Fibroblast of skin of left quadriceps (primary cell): ENCODE measurements at places on chromosomes 2 and 18.

GRCh38 chr2:197969391-197969893, 165.0 kb downstream of the PLCL1 start:
- DNase-seq, result peak; percentile 80

DNA sequence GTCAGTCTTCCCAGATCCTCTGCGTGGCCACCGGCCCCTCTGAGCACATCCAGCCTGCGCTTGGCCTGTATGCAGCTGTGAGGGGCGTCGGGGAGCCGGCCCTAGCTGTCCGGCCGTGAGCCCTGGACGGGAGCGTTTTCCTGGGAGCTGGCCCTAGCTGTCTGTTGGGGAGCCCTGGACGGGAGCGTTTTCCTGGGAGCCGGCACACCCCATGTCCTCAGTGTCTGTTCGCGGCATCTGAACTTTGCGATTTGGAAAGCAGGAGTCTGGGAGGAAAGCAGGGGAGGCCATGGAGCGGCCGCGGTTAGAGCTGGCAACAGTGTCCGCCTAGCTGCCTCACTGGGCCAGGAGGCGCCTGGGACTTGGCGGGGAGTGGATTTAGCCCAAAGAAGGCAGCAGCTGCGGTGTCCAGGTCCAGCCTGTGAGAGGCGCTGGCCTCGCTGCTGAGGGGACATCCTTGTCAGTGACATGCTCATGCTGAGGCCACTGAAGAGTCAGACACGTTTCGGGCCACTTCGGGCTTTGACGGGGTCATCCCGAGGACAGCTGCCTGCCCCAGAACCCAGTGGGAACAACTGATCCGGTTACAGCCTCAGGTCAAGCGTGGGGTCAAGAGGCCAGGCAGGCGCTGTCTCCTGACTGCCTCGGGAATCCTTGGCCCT, 75.8 kb downstream of the KCNG2 start:
- no peak for DNase-seq

DNA sequence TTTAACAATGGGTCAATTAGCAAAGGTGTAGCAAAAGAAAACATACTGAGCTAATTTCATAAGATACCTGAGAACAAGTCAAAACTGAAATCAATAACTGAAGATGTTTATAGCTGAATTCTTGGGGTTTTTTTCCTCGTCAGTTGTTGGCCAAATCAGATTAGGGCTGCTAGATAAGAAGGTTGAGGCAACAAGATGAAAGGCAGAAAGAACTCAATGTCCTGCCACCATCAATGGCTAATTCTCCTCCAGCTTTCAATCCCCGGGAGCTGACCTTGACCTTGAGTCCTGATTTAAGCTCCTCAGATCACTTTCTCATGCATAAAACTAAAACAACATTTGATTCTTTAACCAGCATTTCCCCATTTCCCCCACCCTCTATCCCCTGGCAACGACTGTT, 61.8 kb downstream of the MREG start:
- no peak for DNase-seq

- DNase-seq, result no peak
Measured at GRCh38 chr2:206688990-206689389, 29.2 kb downstream of the DYTN start.

GRCh38 chr18:23337599-23338444, 115.3 kb upstream of the RIOK3 start:
- no peak for DNase-seq

DNA sequence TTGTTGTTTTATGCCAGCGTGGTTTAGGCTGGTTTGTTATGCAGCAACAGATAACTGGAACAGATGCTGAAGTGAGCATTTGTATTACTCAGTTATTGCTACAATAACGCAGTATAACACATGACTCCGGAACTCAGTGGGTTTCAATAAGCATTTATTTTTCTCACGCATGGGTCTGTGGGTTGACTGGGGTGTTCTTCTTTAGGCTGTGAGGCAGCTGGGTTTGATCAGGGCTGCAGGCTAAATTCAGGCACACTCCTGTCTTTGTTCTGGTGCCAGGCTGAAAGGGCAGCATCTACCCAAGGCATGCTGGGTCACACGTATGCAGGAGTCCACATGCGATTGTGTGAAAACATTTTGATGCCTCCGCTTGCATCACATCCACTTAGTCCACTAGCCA, 3.8 kb upstream of the SLC1A4 start:
- no peak for DNase-seq

GRCh38 chr2:177165061-177165583, 47.5 kb upstream of the HNRNPA3 start:
- DNase-seq, result no peak

DNA sequence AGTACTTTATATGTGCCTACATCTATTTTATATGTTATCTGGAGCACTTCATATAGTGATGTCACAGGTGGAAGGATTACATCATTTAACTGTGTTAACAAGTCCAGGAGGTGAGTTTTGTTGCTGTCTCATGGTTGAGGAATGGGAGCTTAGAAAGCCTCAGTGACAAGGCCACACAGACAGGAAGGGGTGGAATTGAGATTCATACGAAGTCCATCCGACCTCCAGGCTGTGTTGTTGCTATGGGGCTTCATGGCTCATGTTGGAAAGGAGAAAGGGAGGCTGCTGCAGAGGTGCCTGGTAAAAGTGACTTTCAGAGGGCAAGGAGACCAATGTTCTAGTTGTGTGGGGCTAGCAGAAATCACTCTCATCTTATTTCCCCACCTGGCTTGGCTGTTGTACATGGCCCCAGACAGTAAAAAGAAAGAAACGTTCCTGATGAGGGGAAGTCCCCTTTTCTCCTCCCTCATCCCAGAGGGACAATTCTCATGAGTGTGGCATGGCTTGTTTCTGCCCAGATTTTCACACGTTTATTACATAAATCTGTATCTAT, 31.0 kb upstream of the GREB1 start:
- DNase-seq, result no peak

GRCh38 chr2:159891917-159892730, 94.1 kb upstream of the CD302 start:
- DNase-seq, result peak; percentile 33

GRCh38 chr2:109451671-109452070, 162.1 kb downstream of the SEPTIN10 start:
- DNase-seq, result no peak

DNA sequence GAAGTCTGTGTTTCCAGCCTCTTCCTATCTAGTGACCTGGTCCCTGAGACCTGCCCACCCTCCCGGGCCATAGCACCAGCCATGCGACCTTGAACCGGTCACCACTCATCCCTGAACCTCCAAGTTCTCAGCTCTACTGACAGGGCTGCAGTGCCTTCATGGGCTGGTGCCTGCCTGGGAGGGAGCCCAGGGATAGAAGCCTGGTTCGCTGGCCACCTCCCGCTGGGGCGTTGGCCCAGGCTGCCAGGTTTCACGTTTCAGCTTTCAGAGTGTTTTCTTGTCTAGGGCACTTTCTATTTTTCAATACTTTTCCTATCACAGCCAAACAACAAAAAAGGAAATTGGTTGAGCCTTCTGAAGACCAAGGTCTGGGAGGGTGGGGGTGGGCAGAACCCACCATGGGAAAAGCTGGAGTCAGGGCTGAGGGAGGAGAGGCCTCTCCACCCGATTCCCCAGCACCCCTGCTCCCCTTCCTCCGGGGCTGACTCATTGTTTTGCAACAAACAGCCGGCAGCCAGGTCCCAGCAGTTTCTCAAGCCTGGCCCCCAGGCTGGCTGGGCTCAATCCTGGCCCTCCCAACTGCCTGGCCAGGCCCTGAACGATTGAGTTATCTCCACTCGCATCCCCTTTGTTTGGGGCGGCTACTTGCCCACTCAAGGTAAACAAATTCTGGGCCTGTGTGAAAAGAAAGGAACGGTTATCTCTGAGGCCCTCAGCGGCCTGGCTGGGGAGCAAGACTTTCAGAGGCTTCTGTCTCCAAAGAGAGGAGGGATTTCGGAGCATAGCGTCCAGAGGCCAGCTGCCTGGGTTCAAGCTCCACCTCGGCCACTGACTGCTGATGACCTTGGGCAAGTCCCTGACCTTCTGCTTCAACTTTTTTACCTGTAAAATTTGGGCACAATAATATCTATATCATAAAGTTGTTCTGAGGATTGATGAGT, 47.5 kb downstream of the ZFP36L2 start:
- peak; percentile 71 for DNase-seq

DNA sequence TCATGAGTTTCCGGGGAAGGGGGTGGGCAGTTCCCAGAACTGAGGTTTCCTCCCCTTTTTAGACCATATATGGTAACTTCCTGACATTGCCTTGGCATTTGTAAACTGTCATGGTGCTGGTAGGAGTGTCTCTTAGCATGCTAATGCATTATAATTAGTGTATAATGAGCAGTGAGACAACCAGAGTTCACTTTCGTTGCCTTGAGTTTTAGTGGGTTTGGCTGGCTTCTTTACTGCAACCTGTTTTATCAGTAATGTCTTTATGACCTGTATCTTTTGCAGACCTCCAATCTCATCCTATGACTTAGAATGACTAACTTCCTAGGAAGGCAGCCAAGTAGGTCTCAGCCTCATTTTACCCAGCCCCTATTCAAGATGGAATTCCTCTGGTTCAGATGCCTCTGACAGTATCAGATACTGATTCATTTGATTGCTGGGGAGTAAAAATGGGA, 447.3 kb downstream of the XIRP2 start:
- DNase-seq, result peak; percentile 1

GRCh38 chr2:68951899-68952298, 794 bp downstream of the GKN2 start:
- no peak for DNase-seq

- peak; percentile 92 for DNase-seq
Measured at GRCh38 chr2:99697811-99698568, 208.2 kb upstream of the REV1 start.

DNA sequence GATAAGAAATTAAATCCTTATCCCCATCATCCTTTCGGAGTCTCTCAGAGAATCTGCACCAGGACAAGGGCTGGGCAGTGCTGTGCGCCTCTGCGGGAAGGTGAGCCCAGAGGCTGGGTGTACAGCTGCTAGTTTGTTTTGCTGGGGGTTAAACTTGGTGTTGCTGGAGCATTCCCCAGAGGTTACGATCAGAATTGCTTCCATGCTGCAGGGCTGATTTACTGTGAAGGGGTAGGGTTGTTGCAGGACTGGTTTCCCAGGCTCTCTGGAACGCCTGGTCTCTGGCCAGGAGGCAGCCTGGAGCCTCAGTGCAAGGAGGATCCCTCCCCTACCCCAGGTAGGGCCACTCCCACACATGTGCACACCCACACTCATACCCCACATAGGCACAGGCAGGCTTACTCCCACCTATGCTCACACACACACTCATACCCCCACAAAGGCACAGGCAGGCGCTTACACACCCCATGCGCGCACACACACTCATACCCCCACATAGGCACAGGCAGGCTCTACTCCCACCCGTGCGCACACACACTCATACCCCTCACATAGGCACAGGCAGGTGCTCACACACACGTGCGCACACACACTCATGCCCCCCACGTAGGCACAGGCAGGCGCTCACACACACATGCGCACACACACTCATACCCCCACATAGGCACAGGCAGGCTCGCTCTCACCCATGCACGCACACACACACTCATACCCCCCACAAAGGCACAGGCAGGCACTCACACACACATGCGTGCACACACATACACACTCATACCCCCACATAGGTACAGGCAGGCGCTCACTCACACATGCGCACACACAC, 11.3 kb downstream of the CNNM4 start:
- DNase-seq, result no peak

- DNase-seq, result no peak
Measured at GRCh38 chr2:201862843-201863242, 56.5 kb downstream of the CDK15 start.

- DNase-seq, result no peak
Measured at GRCh38 chr18:76564655-76565237, 69.7 kb upstream of the ZNF516 start.

GRCh38 chr2:61244694-61245093, 82.7 kb downstream of the C2orf74 start:
- DNase-seq, result no peak

DNA sequence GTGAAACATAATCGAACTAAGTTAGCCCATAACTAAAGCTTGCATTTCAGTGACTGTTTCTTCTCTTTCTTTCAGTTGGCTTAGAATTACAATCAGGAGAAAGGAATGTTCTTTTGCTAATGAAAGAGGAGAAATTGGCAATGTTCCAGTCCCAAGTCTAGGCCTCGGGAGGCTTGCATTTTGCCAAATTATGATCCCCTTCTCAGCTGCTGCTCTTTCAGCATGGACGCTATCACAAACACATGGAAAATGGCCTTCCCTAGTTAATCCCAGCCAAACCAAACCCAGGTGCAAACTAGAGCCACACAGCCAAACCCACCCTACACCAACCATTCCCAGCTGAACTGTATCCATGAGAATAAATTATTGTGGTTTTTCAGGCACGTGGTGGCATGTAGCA, 605.2 kb upstream of the LRRTM4 start:
- no peak for DNase-seq

DNA sequence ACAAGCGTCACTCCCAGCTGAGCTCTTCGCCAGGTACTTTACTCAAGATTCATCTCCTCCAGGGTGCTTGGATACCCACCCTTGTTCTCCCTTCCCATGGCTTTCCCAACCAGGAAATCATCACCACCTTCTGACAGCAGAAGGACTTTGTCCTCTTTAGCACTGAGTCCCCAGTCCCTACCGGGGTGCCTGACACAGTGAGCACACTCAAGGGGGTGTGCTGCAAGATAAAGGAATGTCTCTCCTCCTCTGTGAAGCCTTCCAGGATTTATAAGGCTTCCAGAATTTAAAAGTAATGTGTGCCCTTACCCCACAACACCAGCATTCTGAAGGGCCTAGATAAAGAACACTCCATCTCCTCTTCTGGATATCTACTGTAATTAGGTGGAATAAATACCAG, 39.6 kb downstream of the ACVR1 start:
- DNase-seq, result no peak

GRCh38 chr18:47779381-47779780, 151.1 kb downstream of the SMAD2 start:
- DNase-seq, result no peak

DNA sequence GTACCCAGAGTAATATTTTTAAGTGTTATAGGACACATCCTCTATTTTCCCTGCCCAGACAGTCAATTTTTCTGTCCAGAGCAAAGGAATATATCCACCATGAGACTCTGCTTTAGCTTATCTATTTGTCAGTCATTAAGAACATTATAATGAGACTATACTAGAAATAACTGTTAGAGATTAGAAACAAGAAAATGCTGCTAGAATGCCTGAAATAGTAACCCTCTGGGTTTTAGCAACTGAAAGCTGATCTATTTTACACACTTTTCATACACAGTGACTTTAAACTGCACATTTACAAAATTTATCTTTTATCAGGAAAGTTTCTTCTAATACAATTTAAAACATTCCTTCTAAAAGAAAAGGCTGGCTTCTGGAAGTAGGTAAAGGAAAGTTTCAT, 39.6 kb downstream of the MBD2 start:
- no peak for DNase-seq

DNA sequence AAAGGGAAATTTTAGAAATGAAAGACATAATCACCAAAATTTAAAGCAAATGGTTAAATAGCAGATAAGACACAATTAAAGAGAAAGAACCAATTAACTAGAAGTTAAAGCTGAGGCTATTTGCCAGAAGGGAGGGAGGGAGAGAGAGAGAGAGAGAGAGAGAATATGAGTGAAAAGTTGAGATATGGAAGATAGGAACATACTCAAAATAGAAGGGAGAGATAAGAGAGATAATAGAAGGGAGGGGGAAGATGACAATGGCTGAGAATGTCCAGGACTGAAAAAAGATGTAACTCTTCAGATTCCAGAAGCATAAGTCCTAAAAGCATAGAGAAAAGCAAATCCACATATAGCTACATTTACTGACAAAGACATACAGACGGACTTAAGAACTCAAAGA, 17.1 kb upstream of the AAK1 start:
- DNase-seq, result no peak
